ENCODE measurements at places on chromosomes 13 and 19.

- no peak for DNase-seq
Measured at GRCh38 chr13:59346999-59347723, 816.6 kb downstream of the DIAPH3 start.

DNA sequence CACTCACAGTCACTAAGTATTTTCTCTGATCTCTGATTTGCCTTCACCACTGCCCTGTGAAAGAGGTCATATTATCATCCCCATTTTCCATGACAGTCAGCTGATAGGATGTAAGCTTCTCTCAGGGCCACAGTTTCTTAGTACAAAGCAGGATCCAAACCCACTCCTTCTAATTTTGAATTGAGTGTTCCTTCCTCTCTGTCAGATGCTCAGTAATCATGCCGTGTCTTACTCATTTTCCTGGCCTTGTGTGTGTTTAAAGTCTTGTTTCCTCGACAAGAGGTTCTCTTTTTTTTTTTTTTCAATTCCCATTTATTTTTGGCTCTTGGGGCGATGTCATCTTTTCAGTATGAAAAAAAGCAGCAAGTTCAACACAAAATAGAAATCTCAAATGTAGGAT lies 72.3 kb downstream of the NAA16 start:
- DNase-seq, result no peak

GRCh38 chr13:77431449-77431848 lies 104.1 kb upstream of the SCEL start:
- DNase-seq, result no peak

DNA sequence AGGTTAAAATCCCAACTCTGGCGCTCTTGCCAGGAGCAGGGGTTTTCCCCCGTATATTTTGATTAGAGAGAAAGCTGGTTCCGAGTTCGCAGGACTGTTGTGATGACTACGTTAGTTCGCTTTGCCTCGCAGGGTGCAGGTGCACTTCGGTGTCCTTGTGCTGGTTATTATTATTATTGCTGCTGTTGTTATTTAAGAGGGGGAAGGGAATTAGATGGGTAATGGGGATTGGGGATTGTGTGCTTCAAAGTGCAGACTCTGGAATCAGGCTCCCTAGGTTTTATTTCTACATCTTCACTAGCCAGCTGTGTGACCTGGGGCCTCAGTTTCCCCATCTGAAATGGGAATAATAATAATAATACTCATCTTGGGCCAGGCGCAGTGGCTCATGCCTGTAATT lies 15.2 kb downstream of the ACP7 start:
- no peak for DNase-seq

- DNase-seq, result no peak
Measured at GRCh38 chr19:48784527-48784926, 26.3 kb downstream of the BCAT2 start.

GRCh38 chr13:38180126-38180525 lies 169.5 kb upstream of the UFM1 start:
- no peak for DNase-seq

GRCh38 chr19:4877753-4878490 lies 10.5 kb upstream of the PLIN3 start:
- peak; percentile 82 for DNase-seq

GRCh38 chr13:31074756-31075155 lies 86.9 kb downstream of the HSPH1 start:
- DNase-seq, result peak; percentile 27

GRCh38 chr13:112261924-112262323 lies 114.2 kb upstream of the SPACA7 start:
- no peak for DNase-seq

GRCh38 chr13:73717632-73718031 lies 416.6 kb downstream of the KLF12 start:
- DNase-seq, result no peak

DNA sequence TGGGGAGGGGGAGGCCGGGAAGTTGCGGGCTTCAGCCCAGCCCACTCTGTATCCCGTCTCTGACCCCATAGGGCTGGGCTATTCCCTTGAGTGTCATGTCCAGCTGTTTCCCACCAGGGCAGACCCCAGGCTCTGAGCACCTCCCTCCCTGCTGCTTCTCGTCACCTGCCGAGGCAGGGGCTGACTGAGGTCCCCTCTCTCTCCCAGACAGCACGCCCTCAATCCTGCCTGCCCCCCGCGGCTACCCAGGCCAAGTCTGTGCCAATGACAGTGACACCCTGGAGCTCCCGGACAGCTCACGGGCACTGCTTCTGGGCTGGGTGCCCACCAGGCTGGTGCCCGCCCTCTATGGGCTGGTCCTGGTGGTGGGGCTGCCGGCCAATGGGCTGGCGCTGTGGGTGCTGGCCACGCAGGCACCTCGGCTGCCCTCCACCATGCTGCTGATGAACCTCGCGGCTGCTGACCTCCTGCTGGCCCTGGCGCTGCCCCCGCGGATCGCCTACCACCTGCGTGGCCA lies 625 bp downstream of the F2RL3 start:
- DNase-seq, result no peak
